ENCODE measurements at places on chromosomes 1 and 21. TPM values are rescaled to one million over a fixed set of nuclear protein-coding genes. Genes with fewer than 3 reads are reported as not detected.

The LBR gene
- 18.0 TPM for total RNA-seq

The CD164L2 gene
- total RNA-seq = 6.3 TPM

The OR14K1 gene
- total RNA-seq = not detected

The KCNA10 gene
- total RNA-seq = not detected

The TIAM1 gene
- total RNA-seq = 19.3 TPM

The TDRD10 gene
- total RNA-seq = not detected

The RPTN gene
- 2.0 TPM for total RNA-seq

The PLCH2 gene
- total RNA-seq = 79.0 TPM

The FMO5 gene
- 2.7 TPM for total RNA-seq

The OR2L2 gene
- total RNA-seq = not detected

The TIE1 gene
- not detected for total RNA-seq

The TNFAIP8L2 gene
- not detected for total RNA-seq

The EPHA10 gene
- total RNA-seq = 0.07 TPM

The FAM163A gene
- not detected for total RNA-seq

The ADGRL4 gene
- 0.21 TPM for total RNA-seq

The SUSD4 gene
- total RNA-seq = 3.2 TPM

The CD1D gene
- total RNA-seq = 2.0 TPM

The CLIC4 gene
- 72.3 TPM for total RNA-seq

The COP1 gene
- 36.7 TPM for total RNA-seq

The ACTL8 gene
- not detected for total RNA-seq

The SLFNL1 gene
- total RNA-seq = under 0.01 TPM

The HOOK1 gene
- 7.1 TPM for total RNA-seq
